Ureter (tissue), 1 donor: ENCODE measurements at places on chromosomes 2 and 18. TPM values are rescaled to one million over a fixed set of nuclear protein-coding genes. Genes with fewer than 3 reads are reported as not detected.

The INPP1 gene
- 50.7 TPM for total RNA-seq

The CXCR1 gene
- not detected for total RNA-seq

The APCDD1 gene
- total RNA-seq = 98.4 TPM

The HOXD8 gene
- total RNA-seq = 41.7 TPM

The EIF5B gene
- total RNA-seq = 51.5 TPM

The AKAIN1 gene
- total RNA-seq = not detected

The SH3YL1 gene
- 90.3 TPM for total RNA-seq

The SPDYA gene
- total RNA-seq = 2.5 TPM

The MOGAT1 gene
- not detected for total RNA-seq

The ADRA2B gene
- total RNA-seq = 1.1 TPM

The CD28 gene
- 0.21 TPM for total RNA-seq
